Substantia nigra (tissue), 51 donors: ENCODE measurements at places on chromosomes 7 and 10.

DNA sequence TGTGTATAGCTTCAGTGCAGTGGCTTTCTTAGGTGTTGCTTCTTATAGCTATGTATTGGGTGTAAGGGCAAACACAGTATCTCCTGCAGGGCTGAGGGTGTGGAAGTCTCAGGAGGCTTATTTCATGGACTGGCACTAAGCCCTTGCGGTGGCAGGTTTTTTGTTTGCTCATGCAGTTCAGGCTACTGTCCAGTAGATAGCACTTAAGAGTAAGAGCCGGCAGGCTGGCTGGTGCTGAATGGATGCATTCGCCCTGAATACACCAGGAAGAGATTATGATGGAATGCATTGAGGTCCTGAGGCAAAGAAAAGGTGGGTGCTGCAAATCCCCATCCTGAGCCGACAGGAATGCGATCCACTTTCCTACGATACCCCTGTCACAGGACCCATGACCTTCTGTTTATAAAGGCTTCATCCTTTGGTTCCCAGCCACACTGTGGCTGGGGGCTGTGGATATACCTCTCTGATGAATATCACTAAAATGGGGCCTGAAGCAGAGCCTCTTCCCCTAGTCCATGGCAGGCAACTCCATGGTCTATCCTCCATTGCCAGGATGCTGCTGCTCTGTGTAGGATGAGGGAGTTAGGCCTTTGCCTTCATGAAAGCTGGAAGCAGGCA, 44.9 kb downstream of the ANXA8 start:
- DNase-seq, result no peak

DNA sequence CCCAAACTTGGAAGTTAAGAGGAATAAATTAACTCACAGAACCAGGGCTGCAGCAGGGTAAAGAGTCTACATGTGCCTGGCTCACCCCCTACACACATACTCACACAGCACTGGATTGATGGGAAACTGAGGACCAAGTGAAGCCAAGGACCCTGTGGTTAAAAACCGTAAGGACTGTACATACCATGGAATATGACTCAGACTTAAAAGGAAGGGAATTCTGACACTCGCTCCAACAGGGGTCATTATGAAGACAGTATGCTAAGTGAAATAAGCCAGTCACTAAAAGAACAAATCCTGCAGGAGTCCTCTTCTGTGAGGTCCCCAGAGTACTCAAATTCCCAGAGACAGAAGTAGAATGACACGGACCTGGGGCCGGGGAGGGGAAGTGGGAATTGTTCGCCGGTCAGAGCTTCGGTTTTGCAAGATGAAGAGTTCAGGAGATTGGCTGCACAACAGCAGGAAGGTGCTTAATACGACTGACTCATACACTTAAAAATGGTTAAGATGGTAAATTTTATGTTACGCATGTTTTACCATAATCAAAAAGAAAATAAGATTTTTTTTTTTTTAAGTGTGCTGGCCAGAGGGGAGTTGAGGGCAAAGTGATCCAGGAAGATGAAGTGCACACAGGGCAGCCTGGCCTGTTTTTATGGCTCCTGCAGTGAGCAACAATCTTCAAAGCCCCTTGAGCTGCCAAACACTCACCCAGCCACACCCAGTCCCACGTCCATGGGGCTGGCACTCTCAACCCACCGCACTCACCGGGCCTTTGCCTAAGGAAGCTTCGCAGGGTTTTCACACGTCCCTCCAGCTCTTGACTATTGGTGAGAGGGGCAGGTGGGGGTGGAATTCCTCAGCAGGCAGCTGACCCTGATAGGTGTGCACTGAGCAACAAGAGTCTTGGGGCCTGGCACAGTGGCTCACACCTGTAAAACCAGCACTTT, 26.4 kb downstream of the DRGX start:
- no peak for DNase-seq

DNA sequence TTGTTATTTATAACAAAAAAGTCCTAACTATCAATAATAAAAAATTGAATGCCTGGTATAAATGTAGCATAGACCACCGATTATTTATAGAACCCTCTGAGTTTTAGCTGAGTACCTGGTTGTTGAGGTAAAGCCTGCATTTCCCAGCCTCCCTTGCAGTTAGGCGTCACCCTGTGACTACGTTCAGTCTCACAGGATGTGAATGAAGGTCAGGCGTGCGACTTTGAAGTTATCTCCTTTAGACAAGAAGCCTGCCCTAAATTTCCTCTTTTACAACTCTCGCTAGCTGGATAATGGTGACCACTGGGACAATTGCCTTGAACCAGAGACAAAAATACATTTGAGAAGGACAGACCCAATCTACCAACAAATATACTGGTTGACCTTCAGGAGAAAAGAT, 67.5 kb upstream of the TES start:
- DNase-seq, result no peak

DNA sequence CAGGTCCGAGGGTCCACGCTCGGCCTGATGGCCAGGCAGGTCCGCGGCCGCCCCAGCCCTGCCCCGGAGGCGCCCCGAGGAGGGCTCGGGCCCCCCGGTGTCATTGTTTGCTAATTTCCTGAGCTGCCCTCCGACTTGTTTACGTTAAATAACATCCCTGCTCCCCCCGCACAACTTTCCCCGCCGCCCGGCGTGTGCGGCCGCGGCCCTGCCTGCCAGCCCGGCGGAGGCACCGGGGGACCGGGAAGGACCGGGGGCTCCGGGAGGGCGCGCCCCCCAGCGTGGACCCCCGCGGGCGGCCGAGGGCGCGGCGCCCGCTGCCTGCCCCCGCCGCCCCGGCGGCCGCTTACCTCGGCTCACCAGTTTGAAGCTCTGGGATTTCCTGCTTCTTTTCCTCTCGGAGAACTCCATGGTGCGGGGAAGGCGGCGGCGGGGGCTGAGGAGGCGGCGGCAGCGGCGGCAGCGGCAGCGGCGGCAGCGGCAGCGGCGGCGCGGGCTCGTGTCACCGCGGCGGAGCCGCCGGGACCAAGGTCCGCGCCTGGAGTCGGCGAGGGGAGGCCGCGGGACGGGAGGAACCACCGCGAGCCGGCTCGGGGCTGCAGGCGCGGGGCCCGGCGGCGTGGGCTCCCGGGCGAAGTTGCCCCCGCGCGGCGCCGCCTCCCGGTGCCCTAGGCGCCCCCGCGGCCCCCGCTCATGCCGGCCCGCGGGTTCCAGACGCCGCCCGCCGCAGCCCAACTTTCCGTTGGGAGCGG, 515 bp downstream of the BEND7 start:
- DNase-seq, result no peak

GRCh38 chr10:74255214-74255613, 104.2 kb downstream of the ADK start:
- no peak for DNase-seq

DNA sequence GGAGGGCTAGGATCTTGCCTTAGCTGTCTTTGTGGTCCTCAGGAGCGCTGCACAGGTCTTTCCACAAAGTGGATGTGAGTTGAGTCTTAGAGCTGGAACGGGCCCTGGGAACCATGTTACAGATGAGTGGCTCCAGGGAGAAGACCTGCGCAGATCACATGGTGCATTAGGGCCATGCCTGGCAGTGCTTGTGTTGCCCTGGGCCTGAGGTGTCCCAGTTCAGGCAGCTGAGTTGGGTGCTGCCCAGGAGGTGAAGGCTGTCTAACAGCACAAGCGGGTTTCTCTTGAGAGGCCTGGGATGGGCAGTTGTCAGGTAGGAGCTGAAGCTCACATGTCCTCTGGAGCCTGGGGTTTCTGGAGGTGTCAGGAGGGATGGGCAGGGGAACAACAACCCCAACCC, 33.7 kb upstream of the ANKRD2 start:
- no peak for DNase-seq

DNA sequence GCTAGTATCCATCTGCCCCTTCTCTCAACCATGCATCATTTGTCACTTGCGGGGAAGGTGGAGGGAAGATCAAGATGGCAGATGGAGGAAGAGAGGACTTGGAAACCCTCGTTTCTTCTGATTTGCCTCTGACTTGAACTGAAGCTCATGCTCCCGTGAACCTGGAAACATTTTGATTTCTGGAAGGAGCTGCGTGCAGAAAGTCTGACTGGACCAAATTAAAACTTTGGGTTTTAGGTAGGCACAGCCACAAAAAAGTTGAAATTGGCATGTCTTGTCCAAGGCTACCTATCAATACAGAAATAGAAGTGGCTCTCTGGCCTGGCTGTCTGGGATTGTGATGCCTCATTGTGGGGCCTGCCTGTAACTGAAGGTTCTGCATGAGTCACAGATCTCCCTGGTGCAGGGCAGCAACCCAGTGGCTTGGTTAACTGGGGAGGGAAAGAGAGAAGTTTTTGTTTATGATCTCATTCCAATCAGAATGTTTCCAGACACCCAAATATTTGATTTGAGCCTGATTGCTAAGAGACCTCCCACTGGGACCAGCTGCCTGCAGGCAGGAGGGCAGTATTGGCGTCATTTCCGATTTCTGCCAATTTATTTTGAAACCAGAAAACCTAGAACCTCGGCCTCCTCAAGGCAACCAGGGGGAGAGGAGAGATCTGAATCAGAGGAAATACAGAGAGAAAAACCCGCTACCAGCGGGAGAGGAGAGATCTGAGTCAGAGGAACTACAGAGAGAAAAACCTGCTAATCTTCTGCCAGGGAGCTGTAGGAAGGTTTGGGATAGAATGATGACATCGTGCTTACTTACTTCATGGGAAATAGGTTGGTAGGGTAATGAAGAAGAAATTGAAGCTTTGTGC, 363.6 kb downstream of the ANKRD30A start:
- DNase-seq, result no peak

DNA sequence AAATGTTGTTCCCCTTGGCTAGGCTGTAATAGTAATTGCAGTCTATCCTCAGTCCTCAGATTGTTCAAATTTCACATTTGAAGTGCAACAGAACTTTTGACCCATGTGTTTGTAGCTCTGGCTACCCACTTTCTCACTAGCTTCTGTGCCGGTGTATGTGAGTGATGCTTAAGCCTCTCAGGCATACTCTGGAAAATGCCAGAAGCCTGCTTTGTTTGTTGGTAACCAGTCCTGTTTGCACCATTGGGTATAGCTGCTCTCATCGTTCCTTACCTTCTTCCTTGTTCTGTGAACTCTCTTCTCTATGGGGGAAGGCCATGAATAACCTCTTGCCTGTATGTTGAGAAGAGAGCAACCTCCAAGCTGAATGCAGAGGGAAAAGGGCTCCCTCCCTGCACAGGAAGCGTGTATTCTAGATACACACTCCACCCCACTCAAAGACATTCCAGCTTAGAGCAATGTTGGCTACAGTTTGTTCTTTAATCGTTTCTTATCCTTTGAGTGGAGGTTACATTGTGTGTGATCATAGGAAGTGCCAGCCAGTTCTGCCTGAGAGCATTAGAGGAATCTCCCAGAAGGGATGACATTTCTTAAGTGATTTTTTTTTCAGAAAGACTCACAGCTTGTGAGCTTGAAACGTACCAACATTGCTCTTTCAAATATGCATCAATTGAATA, 40.5 kb downstream of the C1QL3 start:
- no peak for DNase-seq

DNA sequence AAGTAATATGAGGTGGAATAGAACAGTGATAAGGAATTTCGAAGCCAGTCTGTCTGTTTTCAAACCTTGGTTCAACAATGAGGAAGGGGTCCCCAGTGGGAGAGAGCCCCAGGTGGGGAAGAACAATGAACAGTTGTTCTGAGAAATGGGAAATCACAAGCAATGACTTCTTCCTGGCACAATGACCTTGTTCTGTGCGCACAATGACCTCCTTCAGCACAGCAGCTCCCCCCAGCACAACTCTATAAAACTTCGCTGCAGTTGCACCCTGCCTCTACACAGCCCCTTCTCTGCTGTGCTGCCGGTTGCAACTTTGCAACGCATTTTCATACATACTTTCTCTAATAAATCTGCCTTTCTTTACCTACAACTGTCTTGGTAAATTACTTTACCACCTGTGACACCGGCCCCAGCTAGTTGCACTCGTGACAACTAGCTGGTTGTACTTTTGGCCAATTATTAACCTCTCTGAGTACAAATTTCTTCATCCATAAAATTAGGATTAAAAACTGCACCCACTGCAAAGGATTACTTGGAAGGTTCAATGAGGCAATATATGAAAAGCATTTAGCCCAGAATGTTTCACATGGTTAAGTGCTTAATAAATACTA, 40.5 kb downstream of the ASB4 start:
- no peak for DNase-seq

DNA sequence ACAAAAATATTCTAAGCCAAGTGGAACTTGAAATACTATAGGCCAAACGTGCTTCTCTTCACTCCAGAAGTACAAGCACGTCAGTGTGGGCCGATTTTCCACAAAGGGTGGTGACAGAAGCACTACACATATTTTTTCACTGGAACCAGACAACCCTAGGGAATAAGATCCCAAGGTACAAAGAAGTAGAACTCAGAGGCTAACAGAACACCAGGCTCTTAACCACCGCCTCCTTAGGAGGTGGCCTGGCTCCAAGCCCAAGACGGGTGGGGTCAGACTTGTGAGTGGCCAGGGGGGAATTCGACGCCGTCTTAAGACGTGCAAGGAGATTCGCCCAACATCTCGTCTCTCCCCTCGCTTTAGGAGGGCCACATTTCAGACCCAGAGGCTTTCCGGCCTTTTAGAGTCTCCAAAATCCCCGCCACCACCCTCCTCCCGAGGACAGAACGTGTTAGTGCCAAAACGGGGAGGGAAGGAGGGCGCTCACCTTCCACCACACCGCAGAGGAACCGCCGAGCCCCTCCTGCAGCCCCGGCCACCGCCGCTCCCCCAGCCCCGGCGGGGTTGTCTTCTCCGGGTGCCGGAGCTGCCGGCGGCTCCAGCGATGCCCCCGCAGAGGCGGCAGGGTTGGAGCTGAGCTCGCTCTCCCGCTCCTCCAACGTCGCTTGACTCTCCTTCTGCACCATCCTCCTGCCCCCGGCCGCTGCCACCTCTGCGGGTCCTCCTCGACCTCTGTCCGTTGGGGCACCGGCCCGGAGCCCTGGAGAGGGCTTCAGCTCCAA, 716 bp downstream of the OGA start:
- peak; percentile 67 for DNase-seq

DNA sequence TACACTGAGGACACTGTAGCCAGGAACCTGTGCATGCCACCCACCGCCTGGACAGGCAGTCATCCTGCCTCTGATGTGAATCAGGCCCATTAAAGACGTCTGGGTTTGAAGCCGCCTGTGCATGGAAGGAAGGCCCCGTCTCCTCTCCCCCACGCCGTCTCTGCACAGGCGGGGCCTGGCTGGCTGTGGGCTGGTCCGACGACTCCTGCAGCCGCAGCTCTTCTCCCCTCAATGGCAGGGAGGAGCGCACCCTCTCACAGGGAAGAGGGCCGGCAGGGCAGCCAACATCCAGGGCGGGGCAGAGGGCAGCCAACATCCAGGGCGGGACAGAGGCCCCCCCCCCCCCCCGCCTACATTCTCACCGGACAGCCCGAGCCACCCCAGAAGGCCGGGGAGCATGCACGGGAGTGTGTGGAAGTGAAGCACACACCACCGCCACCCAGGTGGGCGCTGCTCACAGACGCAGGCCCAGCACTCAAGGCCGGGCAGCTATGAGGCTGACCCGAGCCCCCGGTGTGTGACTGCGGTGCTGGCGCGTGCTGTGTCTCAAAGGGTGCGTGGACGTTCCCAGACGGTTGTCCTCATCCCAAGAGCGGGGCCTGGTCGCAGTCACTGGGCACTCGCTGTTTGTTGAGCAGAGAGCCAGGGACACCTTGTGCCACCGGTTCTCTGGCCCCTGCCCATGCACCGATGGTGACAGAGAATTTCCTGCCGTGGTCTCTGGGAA, 19.1 kb downstream of the DPYSL4 start:
- DNase-seq, result no peak

- DNase-seq, result no peak
Measured at GRCh38 chr7:47506382-47507339, 75.2 kb downstream of the TNS3 start.

- DNase-seq, result no peak
Measured at GRCh38 chr10:75744261-75744660, 312.8 kb downstream of the LRMDA start.

- no peak for DNase-seq
Measured at GRCh38 chr10:12876266-12876665, 125.2 kb downstream of the CCDC3 start.
